ENCODE measurements at places on chromosomes 6 and 20. TPM values are rescaled to one million over a fixed set of nuclear protein-coding genes. Genes with fewer than 3 reads are reported as not detected.

Gene NTSR1
- polyA plus RNA-seq, result 0.53 TPM

Gene PHACTR3
- 0.03 TPM for polyA plus RNA-seq

Gene EMILIN3
- polyA plus RNA-seq, result 5.2 TPM

GRCh38 chr20:34546751-34547181 lies 11.8 kb upstream of the MAP1LC3A start:
- DNase-seq, result no peak
- no peak overlapping the region for H3K4me3 ChIP-seq
- no peaks in the 10 kb centered on the region for H3K4me1 ChIP-seq
- H3K27ac ChIP-seq, result no peak overlapping the region
- no peaks in the 10 kb centered on the region for H3K27me3 ChIP-seq

GRCh38 chr6:14824060-14824459 lies 421.8 kb upstream of the JARID2 start:
- no peak for DNase-seq
- H3K36me3 ChIP-seq, result no peaks in the 10 kb centered on the region
- no peak overlapping the region for H3K4me3 ChIP-seq

GRCh38 chr6:50962213-50962759 lies 143.6 kb downstream of the TFAP2B start:
- DNase-seq, result no peak
- H3K36me3 ChIP-seq, result no peaks in the 10 kb centered on the region
- no peaks in the 10 kb centered on the region for H3K4me1 ChIP-seq
- H3K4me3 ChIP-seq, result no peak overlapping the region
- H3K27ac ChIP-seq, result no peak overlapping the region
